H9 (cell line): ENCODE measurements at places on chromosomes 13 and 19. TPM values are rescaled to one million over a fixed set of nuclear protein-coding genes. Genes with fewer than 3 reads are reported as not detected.

The F7 gene
- 0.66 and 0.81 TPM in 2 replicates for total RNA-seq

The KLK2 gene
- not detected in 2 replicates for total RNA-seq

DNA sequence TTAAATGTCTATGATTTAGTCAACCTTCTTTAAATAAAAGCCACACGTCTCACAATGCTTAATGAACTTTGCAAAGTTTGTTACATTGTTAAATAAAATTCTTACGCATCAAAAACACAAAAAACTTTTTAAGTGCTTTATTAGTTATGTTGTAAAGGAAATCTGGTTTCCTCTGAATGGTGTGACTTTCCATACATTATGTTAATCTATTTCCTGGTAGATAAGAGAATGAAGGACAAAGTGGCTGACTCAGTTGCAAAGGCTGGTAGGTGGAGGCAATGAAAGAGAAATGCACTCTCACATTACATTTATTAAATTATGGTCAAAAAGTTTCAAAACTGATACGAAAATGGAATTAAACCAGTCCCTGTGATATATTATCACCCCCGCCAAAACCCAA lies 15.9 kb downstream of the KLF12 start:
- DNase-seq, result no peak

DNA sequence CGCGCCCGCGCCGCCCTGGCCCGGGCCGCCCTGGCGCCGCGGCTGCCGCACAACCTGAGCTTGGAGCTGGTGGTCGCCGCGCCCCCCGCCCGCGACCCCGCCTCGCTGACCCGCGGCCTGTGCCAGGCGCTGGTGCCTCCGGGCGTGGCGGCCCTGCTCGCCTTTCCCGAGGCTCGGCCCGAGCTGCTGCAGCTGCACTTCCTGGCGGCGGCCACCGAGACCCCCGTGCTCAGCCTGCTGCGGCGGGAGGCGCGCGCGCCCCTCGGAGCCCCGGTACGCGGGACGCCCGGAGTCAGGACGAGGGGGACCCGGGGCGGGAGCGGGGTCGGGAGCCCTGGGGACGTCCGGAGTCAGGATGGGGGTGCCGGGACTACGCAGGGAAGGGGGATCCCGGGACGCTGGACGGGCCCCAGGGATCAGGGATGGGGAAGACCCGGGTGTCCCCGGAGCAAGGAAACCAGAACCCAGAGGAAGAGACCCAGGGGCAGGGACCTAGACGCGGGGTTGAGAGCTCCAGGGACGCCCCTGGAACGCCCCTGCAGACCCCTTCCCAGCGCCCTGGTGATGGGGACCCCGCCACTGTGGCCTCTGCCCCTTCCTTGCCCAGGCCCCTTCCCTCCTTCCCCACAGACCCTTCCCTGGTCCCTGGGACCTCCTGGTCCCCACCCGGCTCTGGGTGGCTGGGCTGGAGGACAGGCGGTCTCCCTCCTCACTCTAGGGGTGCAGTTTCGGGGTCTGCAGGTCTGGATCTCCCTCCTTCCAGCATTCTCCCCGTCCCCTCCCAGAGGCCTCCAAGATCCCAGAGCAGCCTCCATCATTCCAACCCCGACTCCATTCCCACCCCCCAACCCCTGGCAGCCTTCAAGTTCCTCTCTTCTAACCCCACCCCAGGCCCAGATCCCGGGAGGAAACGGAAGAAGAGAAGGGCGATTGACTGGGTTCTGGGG lies 645 bp downstream of the GRIN3B start:
- DNase-seq, result no peak

- DNase-seq, result peak; percentile 73
Measured at GRCh38 chr13:77919246-77919920, 752 bp upstream of the EDNRB start.

The CBARP gene
- total RNA-seq, result 25.6 and 28.4 TPM in 2 replicates

- no peak for DNase-seq
Measured at GRCh38 chr13:20358022-20358421, 125.9 kb upstream of the GJB6 start.

- DNase-seq, result peak; percentile 77
Measured at GRCh38 chr13:20160306-20161274, at the start of gene GJA3. TSS of gene GJA3 (minus strand) at chr13:20161052. CDS start at chr13:20143288, 17,764 bp downstream.

The MATK gene
- 11.0 and 13.5 TPM in 2 replicates for total RNA-seq

DNA sequence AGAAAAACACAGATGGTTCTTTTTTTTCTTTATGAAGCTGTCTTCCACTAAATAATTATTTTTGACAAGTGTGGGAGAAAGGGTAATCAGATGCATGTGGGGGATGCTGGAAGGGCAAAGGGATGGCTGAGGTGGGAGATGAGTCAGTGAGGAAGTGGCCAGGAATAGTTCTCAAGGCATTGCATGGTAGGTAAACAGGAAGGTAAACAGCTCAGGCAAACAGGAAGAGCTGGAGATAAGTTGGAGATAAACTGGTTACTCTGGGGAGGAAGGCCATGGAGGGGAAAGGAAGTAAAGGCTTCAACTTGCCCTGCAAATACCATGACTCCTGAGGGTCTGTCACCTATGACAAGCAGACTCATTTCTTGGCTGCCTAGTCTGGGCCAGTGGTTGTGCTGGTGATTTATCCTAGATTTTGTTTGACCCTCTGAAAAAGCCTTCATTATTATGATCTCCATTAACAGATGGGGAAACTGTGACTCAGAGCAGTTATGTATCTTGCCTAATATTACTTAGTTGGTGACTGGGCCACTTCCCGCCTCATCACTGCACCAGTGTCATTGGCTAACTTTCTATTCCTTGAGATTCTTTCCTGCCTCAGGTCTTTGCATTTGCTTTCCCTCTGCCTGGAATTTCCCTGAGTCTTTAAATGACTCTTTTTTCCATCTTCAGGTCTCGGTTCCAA lies 17.1 kb downstream of the ACTL9 start:
- DNase-seq, result no peak

The INAFM1 gene
- total RNA-seq, result 8.5 and 9.2 TPM in 2 replicates

The STAP2 gene
- total RNA-seq, result 19.0 and 20.2 TPM in 2 replicates

DNA sequence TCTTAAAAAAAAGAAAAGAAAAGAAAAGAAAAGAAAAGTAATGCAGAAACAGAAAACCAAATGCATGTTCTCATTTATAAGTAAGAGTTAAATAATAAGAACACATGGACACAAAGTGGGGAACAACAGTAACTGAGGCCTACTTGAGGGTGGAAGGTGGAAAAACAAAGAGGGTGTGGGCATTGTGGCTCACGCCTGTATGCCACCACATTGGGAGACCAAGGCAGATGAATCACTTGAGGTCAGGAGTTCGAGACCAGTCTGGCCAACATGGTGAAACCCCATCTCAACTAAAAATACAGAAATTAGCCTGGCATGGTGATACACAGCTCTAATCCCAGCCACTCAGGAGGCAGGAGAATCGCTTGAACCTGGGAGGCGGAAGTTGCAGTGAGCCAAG lies 8.1 kb downstream of the ZNF708 start:
- no peak for DNase-seq

- DNase-seq, result peak; percentile 75
Measured at GRCh38 chr13:72255908-72256307, 388.9 kb upstream of the DACH1 start.

GRCh38 chr19:5503598-5503997 lies 48.4 kb downstream of the ZNRF4 start:
- DNase-seq, result no peak

DNA sequence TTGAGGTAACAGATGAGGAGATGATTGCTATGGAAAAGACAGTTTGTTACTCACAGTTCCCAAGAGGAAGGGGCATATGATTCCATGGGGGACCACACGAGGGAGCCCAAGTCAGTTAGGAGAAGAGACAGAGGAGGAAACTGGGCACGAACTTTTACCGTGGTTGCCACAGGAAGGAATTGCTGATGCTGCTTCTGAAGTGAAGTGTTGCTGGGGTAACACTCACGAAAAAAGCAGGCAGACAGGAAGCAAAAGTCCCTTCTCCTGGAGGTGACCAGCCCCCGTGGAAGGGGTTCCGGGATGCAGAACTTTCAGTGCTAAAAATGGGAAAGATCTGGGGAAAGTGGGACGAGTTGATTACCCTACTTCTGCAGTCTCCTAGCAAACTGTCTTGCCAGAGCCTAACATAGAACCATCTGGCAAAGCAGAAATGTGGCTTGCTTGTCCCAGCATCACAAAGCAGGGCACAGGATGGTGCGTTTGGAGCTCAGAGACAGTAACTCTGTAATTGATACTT lies 35.4 kb upstream of the MAP3K10 start:
- DNase-seq, result peak; percentile 53

- peak; percentile 70 for DNase-seq
Measured at GRCh38 chr19:35468637-35469036, 20.6 kb downstream of the FFAR2 start.

DNA sequence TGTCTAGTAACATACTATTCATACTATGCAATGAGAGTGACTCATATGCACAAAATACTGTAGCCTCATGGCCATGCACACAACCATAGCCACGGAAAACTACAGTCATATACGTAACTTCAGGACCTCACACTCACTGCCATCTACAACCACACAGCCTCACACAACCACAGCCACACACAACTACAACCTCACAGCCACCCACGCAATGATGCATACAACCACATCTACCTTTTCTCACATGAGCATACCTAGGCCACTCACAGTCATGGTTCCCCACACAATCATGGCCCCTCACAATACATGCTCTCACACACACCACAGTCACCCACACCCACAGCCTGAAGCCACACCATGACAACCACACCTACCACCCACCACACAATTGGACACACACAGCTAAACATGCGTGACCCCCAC lies 8.7 kb upstream of the TNFSF14 start:
- DNase-seq, result no peak

GRCh38 chr19:40553885-40554857 lies 22.5 kb upstream of the SHKBP1 start:
- DNase-seq, result peak; percentile 78

DNA sequence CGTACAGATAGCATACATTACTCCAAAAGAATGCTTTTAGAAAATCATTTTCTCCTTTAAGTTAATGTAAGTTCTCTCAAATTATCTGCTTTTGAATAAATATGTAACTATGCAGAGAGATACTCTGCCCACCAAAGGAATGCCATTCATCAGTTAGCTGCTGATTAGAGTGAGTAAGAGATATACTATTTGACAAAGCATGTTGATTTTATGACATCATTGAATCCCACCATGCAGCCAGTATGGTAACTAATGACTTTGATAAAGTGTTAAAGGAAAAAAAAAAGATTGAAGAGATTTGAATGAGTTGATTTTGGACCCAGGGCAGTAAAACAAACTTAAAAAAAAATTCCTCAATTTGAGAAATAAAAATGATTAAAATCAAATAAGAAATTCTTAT lies 521.5 kb downstream of the SLITRK6 start:
- DNase-seq, result no peak

DNA sequence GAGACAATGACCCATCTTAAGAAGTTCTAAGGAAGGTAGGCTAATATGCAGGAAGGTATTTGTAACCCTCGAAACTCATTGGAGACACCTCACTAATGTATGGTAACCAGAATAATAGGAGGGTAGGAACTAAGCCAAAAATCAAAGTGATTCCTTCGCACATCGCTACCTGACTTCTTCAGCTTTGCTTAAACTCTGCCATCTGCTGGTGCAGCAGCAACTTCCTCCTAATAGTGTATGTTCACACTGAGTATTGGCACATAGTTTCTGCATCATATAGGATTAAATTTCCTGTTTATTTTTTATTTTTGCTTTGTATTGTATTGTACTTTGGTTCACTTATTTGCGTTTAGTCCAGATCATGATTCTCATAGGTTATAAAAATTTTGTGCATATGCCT lies 676.2 kb downstream of the GPC5 start:
- DNase-seq, result peak; percentile 35

The TEX101 gene
- total RNA-seq, result not detected in 2 replicates

- DNase-seq, result no peak
Measured at GRCh38 chr13:80462567-80462966, 121.6 kb upstream of the SPRY2 start.

DNA sequence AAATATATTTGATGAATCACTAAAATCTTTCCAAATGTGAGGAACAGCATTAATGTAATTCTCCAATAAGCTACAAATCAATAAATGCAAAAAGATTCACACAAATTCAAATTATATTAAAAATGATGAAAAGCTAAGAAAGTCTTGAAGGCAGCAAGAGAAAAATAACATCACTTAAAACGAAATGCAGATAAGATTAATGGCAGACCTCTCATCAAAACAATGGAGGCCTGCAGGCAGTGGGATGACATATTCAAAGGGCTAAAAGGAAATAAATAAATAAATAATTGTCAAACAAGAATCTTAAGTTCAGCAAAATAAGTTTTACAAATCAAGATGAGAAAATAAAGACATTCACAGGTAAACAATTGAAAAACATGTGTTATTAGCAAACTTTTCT lies 952.1 kb downstream of the SLITRK6 start:
- no peak for DNase-seq

DNA sequence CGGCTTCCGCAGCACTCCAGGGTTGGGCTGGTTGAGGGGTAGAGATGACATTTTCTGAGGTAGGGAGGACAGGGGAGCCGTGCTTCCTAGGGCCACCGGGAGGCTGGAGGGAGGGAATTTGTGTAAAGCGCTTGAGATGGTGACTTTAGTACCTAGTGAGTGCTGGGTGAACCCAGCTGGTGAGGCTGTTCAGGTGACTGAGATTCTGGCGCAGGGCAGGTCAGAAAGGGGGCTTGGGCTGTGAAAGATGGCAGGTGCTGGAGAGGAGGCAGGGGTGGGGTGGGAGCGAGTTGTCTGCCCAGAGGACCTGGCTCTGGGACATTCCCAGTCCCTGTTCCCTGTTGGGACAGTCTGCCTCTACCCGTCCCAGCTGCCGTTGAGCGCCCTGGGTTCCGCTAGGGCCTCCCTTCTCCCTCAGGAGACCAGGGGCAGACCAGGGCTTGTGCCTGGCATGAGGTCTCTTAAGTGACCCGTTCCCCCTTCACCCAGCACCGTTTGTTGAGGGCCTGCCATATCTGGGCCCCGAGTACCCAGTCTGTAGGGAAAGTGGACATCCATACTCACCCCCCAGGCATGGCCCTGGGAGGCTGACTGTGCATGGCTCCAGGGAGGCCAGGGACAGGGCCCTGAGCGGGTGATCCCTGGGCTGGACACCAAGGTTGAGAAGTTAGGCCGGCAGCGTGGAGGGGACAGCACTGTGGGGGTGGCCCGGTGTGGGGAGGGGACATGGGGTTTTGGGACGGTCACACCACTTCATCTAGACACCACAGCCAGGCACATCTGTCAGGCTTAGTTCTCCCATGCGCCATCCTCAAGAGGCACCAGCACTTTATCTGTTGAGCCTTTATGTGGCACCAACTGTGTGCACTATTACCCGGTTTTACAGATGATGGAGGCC lies 5.0 kb downstream of the PTOV1 start:
- no peak for DNase-seq

The TSHZ3 gene
- total RNA-seq, result 3.2 and 4.1 TPM in 2 replicates

- DNase-seq, result peak; percentile 52
Measured at GRCh38 chr13:33109801-33110200, 93.6 kb downstream of the KL start.

DNA sequence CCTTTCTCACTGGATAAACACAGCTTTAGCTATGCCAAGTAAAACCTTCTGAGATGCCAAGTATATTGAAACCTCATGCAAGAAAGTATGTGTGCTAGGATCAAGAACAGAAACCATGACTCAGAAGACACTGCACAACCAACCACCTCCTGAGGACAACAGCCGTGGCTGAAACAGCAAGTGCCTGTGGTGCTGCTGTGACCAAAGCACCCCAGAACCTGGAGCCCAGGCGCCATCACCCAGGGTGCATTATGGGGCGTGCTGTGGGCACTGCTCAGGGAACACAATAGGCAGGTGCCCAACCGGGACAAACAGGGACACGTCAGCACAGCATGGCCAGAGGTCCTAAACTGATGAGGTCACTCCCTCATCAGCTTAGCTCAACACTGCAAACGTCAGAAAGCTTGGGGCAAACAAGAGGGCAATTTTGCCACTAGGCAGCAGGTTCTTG lies 101.3 kb upstream of the SLC15A1 start:
- DNase-seq, result no peak
